ENCODE measurements at places on chromosomes 13 and 19. TPM values are rescaled to one million over a fixed set of nuclear protein-coding genes. Genes with fewer than 3 reads are reported as not detected.

RHPN2 gene
- total RNA-seq: 46.3 TPM

ADGRE2 gene
- 0.07 TPM for total RNA-seq

ONECUT3 gene
- total RNA-seq: not detected

APC2 gene
- total RNA-seq: 0.57 TPM

PSG11 gene
- total RNA-seq: not detected

EXOSC5 gene
- total RNA-seq: 15.7 TPM

DNA sequence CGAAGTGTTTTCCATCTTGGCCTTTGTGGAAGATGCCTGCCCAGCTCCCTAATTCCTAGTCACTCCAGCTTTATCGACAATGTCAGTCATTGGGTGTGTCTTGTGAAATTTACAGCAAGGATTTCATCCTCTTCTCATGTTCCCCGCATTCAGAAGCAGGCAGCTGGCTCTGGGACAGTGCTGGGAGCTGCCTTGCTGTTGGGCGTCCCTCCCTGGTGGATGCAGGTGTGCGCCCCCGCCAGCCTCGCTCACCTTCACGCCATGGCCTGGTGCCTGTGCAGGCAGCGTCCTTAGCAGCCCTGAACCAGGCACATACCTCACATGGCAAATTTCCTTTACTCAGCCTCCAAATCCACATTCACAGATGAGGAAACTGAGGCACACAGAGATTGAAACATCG lies 39.7 kb upstream of the TFDP1 start:
- no peak overlapping the region for H3K27ac ChIP-seq
- H3K27me3 ChIP-seq: no peaks in the 10 kb centered on the region
- no peak overlapping the region for H3K4me3 ChIP-seq

- DNase-seq: no peak
- no peaks in the 10 kb centered on the region for H3K36me3 ChIP-seq
- no peak overlapping the region for H3K4me3 ChIP-seq
- no peaks in the 10 kb centered on the region for H3K4me1 ChIP-seq
- no peaks in the 10 kb centered on the region for H3K27me3 ChIP-seq
- H3K27ac ChIP-seq: no peak overlapping the region
Observed at GRCh38 chr13:81406639-81407292, 1065.8 kb upstream of the SPRY2 start.

GRCh38 chr19:47778049-47778953 lies at the start of gene SELENOW:
Gene SELENOW, plus strand, starts transcription at chr19:47778703. Its CDS starts 83 bp downstream, at chr19:47778786.
- no peaks in the 10 kb centered on the region for H3K4me1 ChIP-seq
- H3K36me3 ChIP-seq: peaks cover 29% of the 10 kb centered on the region
- H3K27ac ChIP-seq: peak within 1 kb of the TSS; percentile 99
- DNase-seq: peak; percentile 94
- no peaks in the 10 kb centered on the region for H3K27me3 ChIP-seq

DNA sequence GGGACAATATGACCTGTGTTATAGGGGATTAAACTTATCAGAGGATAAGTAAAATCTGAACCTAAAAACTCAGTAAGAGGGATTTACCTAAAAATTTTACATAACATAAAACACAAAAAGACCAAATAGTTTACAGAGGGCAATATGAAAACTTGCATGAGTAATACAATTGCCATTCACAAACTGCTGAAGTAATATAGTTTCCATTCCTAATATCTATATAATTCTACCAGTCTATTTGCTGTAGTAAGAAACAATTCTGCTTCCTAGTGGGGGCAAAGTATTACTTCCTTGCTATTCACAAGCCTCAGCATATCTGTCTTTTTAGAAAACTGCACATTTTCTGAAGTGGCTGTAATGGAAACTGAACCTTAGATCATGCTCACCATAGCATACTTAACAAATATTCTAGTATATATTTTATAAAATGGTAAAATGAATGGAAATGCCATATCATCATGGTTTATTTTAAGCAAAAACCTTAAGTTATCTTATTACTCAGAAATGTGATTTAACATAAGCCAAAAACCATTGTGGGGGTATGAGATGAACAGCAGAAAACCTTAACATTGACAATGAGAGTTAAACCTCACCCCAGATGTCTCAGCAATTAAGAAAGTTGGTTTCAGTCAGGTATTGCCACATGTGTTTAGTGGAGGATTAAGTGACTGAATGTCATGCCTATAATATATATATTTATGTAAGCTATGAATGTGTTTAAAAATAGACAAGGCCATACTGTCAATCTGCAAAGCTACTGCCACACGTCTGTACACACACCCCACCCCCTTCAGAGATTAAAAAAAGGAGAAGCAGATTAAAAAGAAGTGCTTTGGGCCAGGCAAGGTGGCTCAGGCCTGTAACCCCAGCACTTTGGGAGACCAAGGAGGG lies 136.8 kb downstream of the MIPEP start:
- no peak overlapping the region for H3K4me3 ChIP-seq
- no peaks in the 10 kb centered on the region for H3K27me3 ChIP-seq
- no peaks in the 10 kb centered on the region for H3K4me1 ChIP-seq
- DNase-seq: no peak
- H3K27ac ChIP-seq: no peak overlapping the region

GRCh38 chr19:47436712-47437401 lies 17.5 kb upstream of the MEIS3 start:
- no peaks in the 10 kb centered on the region for H3K4me1 ChIP-seq
- no peak overlapping the region for H3K4me3 ChIP-seq

DNA sequence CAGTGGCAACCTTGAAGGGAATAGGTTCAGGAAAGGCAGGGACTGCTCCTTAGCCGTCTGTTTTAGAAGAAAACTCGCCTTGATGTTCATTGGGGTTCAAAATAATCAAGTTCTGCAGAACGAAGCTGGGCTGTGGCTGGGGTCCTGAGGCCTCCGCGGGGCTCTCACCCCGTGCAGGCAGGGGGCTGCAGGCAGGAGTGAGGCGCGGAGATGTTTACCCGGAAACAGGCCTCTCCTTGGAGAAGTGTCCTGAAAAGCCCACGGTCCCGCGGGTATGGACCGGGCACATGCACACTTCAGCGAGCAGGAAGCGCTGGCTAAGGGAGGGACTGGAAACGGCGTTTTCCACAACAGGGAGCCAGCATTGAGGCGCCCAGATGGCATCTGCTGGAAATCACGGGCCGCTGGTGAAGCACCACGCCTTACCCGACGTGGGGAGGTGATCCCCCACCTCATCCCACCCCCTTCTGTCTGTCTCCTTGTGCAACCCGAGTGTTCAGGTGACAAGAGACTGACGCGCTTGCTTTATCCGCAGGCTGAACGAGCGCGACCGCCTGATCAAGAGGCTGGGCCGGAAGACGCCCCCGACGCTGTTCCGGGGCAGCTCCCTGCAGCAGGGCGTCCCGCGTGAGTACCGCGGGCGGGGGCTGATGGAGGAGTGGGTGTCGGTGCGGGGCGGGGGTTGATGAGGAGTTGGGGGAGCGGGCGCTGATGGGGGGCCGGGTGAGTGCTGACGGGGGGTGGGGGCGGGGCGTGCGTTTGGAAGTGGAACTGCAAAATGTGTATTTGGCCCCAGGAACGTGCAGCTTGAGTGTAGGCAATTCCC lies 39.6 kb downstream of the SHISA2 start:
- no peak overlapping the region for H3K4me3 ChIP-seq
- no peaks in the 10 kb centered on the region for H3K36me3 ChIP-seq
- no peak for DNase-seq
- H3K4me1 ChIP-seq: no peaks in the 10 kb centered on the region

DNA sequence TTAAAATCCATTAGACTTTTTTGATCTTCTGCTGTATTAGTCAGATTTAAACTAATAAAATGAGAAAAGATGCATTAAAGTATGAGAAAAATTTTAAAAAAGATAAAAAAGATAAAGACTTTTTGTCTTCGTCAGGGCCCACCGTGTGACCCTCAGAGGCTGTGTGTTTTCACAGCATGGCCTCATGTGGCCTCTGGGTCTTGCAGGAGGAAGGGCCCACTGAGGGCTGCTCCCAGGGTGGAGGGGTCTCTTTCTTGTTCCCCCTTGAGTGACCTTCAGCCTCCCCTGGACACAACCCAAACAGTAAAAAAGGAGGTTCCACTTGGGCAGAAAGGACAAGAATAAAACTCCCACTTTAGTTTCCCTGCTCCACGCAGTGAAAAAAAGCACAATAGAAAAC lies 57.1 kb upstream of the RANBP3 start:
- no peaks in the 10 kb centered on the region for H3K27me3 ChIP-seq
- H3K27ac ChIP-seq: no peak overlapping the region
- DNase-seq: no peak
- H3K36me3 ChIP-seq: no peaks in the 10 kb centered on the region
- no peak overlapping the region for H3K4me3 ChIP-seq

DNA sequence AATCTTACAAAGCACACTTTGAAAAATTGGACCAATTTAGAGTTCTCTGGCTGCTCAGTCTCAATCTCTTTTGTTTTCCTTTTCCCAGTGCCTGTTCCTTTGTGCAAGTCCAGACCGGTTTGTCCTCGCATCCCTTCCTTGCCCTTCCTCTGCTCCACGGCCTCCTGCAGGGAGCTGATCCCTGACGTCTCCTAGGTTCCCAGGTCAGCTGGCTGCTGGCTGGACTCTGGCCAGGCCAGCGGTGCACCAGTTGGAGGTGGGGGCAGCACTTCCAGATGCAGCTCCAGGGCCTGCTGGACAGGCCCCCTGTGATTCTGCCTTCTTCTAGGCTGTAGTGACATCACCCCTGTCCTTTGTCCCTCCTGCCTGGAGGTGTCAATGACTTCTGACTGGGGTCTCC lies 44.0 kb upstream of the KPNA3 start:
- peaks cover 14% of the 10 kb centered on the region for H3K4me1 ChIP-seq
- no peaks in the 10 kb centered on the region for H3K36me3 ChIP-seq
- no peak overlapping the region for H3K27ac ChIP-seq

DNA sequence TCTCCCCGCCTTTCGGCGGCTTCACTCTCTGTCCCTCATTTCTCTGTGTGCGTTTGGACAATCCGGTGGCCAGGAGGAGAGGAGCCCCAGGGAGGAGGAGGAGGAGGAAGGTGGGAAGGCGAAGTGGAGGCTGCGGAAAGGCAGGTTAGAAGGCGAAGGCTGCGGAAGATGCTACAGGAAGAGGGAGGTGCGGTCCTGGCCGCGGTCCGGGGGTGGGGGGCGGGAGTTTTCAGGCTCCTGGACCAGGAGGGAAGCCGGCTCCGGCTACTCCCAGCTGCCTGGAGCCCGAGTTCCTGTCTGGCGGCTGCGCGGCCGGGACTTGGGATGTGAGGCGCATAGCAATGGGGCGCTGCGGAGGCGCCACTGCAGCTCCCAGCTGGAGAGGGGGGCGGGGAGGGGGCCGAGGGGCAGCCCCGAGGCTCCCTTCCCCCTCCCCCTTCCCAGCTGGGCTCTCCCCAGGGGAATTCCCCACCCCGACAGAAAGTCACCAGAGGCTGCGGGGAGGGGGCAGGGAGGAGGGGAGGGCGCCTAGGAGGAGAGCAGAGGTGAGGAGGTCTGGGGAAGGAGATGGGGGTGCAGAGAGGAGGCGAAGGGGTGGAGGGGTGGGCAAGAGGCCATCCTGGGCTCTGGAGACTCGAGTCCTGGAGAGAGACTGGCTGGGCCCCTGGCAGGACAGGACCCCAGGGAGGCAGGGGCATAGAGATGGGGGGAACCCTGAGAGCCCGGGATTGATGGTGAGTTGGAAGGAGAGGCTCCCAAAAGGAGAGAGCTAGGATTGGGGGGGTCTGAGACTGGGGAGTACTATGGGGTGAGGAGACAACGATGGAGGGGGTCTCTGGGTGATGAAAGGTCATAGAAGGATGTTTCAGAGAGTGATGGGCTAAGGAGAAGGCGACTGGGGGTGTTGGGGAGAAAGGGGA lies 2.0 kb downstream of the LRRC4B start:
- peaks cover 28% of the 10 kb centered on the region for H3K27me3 ChIP-seq
- no peaks in the 10 kb centered on the region for H3K4me1 ChIP-seq
- peak overlapping the region; percentile 82 for H3K27ac ChIP-seq
- no peak overlapping the region for H3K4me3 ChIP-seq

DNA sequence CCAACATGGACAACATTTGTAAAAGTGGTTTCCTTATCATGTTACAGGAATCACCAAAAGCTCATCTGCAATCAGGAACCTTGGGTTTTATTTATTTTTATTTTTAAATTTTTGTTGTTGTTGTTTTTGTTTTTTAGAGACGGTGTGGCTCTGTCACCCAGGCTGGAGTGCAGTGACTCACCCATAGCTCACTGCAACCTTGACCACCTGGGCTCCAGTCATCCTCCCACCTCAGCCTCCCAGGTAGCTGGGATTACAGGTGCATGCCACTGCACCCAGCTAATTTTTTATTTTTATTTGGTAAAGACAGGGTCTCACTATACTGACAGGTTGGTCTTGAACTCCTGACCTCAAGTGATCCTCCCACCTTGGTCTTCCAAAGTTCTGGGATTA lies 13.6 kb upstream of the SERP2 start:
- H3K36me3 ChIP-seq: no peaks in the 10 kb centered on the region
- no peak overlapping the region for H3K4me3 ChIP-seq
- peaks cover 32% of the 10 kb centered on the region for H3K4me1 ChIP-seq
- H3K27ac ChIP-seq: no peak overlapping the region
- DNase-seq: no peak
- peaks cover 10% of the 10 kb centered on the region for H3K27me3 ChIP-seq

DNA sequence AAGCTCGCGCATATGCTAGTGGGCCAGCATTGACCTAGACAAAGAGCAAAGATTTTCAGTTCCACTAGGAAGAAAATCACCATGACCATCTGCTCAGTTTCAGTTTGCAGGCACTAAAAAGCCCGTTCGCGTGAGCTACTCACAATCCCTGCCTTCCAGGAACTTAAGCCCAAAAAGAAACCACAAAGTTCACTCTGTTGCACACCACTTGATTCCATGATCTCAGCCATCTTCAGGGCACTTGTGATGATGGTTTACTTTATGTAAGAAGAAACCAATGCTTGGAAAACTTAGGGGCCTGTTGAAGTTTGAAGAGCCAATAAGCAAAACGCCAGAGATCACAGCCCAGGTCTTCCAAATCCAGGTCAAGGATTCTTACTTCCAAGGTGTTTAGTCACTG lies 45.0 kb upstream of the SLC15A1 start:
- no peak overlapping the region for H3K4me3 ChIP-seq
- H3K36me3 ChIP-seq: no peaks in the 10 kb centered on the region
- no peaks in the 10 kb centered on the region for H3K27me3 ChIP-seq
- no peak for DNase-seq
- no peak overlapping the region for H3K27ac ChIP-seq

- H3K4me3 ChIP-seq: peak overlapping the region; percentile 87
- no peak for DNase-seq
- peaks cover 17% of the 10 kb centered on the region for H3K36me3 ChIP-seq
- no peak overlapping the region for H3K27ac ChIP-seq
Observed at GRCh38 chr19:47417107-47417745, 2.1 kb downstream of the MEIS3 start.

- H3K27ac ChIP-seq: no peak overlapping the region
- H3K27me3 ChIP-seq: no peaks in the 10 kb centered on the region
- DNase-seq: no peak
- no peaks in the 10 kb centered on the region for H3K36me3 ChIP-seq
Observed at GRCh38 chr13:56299650-56300049, 841.1 kb upstream of the PRR20A start.

- H3K27ac ChIP-seq: no peak overlapping the region
- no peaks in the 10 kb centered on the region for H3K36me3 ChIP-seq
- peaks cover 3% of the 10 kb centered on the region for H3K4me1 ChIP-seq
- no peak overlapping the region for H3K4me3 ChIP-seq
Observed at GRCh38 chr19:30711826-30712225, 339.6 kb downstream of the ZNF536 start.

- no peak overlapping the region for H3K27ac ChIP-seq
- peaks cover 90% of the 10 kb centered on the region for H3K27me3 ChIP-seq
- no peaks in the 10 kb centered on the region for H3K4me1 ChIP-seq
- no peak for DNase-seq
- H3K36me3 ChIP-seq: no peaks in the 10 kb centered on the region
- H3K4me3 ChIP-seq: no peak overlapping the region
Observed at GRCh38 chr19:13033244-13033643, 38.0 kb downstream of the NFIX start.

GRCh38 chr13:25881971-25882451 lies 169.8 kb downstream of the SHISA2 start:
- H3K27me3 ChIP-seq: no peaks in the 10 kb centered on the region
- no peak overlapping the region for H3K27ac ChIP-seq
- H3K4me1 ChIP-seq: peaks cover 25% of the 10 kb centered on the region
- peak; percentile 74 for DNase-seq
- no peaks in the 10 kb centered on the region for H3K36me3 ChIP-seq
